ENCODE measurements at places on chromosomes 12 and 14. TPM values are rescaled to one million over a fixed set of nuclear protein-coding genes. Genes with fewer than 3 reads are reported as not detected.

DNA sequence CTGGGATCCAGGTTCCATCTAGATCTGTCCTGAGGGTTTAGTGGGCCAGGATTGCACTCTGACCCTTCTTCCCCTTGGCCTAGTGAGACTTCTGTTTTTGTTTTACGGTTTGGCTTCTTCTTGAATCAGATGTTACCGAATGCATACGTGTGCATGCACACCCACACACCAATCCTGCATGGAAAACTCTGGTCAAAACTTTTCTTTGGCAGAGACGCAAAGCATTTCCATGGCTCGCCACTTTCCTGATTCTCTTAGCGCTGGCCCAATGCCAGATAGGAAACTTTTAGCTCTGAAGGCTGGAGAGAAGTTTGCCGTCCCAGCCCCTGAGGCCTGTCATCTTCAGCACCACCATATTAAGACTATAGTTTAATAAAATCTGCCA lies 67.4 kb upstream of the ACTN1 start:
- H3K27ac ChIP-seq: peak overlapping the region; percentile 72
- H3K36me3 ChIP-seq: no peaks in the 10 kb centered on the region
- no peak overlapping the region for H3K4me3 ChIP-seq
- DNase-seq: peak; percentile 83

The PRPH gene
- 40.5 TPM for total RNA-seq

The CAPZA3 gene
- not detected for total RNA-seq

DNA sequence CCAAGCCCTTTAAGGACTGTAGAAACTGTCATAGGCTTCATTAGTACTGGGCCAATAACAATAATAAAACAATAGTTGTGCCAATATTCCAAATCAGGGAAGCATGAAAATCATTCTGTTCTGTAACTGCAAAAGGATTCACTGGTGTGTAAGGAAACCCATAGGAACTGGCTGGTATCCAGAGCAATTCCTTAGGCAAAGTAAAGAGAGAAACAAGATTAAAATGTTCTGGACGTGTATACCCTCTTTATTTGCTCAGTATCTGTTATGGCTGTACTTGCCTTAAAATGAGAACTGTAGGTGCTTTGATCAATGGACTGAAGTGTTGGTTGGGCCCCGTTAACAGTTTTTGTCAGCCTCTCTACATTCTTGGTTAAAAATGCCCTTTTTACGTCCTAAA lies 72.4 kb upstream of the STAC3 start:
- H3K27ac ChIP-seq: no peak overlapping the region
- no peaks in the 10 kb centered on the region for H3K4me1 ChIP-seq
- H3K4me3 ChIP-seq: no peak overlapping the region
- no peak for DNase-seq

The SSPN gene
- total RNA-seq: 30.3 TPM

DNA sequence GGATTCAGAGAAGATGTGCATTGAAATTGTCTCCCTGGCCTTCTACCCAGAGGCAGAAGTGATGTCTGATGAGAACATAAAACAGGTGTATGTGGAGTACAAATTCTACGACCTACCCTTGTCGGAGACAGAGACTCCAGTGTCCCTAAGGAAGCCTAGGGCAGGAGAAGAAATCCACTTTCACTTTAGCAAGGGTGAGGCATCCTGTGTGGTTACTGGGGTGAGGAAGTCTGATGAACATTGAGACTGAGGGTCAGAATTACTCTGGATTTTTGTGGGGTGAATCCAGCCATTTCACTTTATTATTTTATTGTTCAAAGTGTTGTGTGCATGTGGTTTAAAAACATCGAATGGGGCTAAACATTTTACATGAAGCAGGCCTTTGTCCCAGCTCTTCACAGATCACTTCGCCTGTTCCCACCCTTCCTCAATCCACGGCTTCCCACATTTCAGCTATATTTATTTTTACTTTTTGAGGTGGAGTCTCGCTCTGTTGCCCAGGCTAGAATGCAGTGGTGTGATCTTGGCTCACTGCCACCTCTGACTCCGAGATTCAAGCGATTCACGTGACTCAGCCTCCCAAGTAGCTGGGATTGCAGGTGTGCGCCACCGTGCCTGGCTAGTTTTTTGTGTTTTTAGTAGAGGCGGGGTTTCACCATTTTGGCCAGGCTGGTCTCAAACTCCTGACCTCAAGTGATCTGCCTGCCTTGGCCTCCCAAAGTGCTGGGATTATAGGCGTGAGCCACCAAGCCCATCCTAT lies 40.6 kb downstream of the SUPT16H start:
- no peaks in the 10 kb centered on the region for H3K4me1 ChIP-seq
- DNase-seq: no peak
- no peaks in the 10 kb centered on the region for H3K27me3 ChIP-seq
- no peak overlapping the region for H3K4me3 ChIP-seq
- no peaks in the 10 kb centered on the region for H3K36me3 ChIP-seq

Data from sigmoid colon (tissue), 7 donors.